Effector memory CD4-positive, alpha-beta T cell (primary cell): ENCODE measurements at places on chromosomes 16 and 17.

DNA sequence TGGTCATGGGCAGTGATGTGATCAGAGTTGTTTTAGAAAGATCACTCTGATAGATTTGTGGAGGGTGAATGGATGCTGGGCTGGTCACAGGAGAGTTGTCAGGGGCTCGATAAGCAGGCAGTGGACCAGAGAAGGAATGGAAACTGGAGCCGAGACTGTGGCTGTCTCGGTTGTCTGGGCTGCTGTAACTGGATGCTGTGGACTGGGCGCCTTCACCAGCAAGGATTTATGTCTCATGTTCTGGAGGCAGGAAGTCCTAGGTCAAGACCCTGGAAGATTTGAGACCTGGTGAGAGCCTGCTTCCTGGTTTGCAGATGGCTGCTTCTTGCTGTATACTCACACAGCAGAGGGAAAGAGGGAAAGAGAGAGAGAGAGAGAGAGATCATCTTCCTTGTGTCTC lies 203.6 kb downstream of the HS3ST4 start:
- no peak for DNase-seq

DNA sequence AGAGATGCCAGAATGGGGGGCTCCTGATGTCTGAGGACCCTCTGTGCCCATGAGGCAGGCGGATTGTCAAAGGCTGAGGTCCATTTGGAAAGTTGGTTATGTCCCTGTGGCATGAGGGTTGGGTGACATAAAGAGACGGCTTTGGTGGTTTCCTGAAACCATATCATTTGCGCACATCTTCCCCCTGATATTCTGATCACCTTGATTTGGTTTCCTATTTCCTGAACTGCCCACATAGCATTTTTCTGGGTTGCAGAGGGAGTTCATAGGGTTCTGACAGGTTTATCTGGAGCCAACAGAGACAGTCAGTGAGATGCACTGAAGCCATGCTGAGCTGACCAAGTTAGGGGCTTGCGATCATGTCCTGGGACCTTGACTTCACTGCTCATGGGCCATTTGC lies 15.7 kb upstream of the RNF222 start:
- no peak for DNase-seq

- no peak for DNase-seq
These were observed 18.0 kb downstream of the SLC5A11 start for GRCh38 chr16:24863582-24864437.

DNA sequence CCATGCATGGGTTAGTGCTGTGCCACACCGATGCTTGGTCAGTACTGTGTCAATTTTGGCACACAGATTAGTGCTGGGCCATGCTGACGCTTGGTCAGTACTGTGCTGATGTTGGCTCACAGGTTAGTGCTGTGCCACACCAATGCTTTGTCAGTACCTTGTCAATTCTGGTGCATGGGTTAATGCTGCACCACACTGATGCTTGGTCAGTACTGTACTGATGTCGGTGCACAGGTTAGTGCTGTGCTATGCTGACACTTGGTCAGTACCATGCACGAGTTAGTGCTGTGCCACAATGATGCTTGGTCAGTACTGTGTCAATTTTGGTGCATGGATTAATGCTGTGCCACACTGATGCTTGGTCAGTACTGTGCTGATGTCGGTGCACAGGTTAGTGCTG lies 103.0 kb downstream of the NPIPB11 start:
- DNase-seq, result no peak

DNA sequence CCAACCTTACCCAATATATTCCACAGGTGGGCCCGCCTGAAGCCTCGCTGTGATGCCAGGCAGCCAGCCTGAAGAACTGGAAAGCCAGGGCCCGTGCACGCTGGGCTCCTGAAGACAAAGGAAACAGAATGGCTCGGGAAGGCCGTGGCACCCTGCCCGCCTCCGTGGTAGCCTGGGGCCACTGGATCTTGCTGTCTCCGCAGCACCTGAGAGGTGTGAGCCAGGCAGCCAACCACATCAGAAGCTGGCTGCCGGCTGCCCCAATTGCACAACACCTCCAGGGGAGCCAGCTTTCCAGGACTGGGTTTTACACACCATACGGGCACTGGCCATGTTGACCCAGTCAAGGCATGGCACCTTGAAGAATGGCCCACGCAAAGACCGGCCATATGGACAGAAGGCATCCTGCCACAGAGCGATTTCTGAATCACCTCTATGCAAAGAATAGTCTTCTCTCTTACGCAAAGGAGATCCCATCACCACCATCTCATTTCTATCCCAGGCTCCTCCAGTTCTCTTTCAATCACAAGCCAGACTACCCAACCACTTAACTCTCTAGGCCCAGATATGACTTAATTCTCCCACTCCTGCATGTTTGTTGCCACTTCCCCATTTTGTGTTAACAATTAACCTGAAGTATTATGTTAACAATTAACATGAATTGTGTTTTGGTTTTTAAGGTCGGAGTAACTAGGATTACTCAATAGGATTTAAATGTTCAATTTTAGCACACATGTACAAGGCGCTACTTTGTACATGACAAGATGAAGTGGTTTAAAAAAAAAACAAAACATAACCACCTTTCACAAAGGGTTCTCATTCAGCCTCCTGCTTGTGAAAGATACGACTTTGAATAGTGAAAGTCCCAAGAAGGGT lies 32.1 kb downstream of the ZFHX3 start:
- no peak for DNase-seq

- DNase-seq, result no peak
These were observed 206.6 kb downstream of the NTN1 start for GRCh38 chr17:9227819-9228407.

DNA sequence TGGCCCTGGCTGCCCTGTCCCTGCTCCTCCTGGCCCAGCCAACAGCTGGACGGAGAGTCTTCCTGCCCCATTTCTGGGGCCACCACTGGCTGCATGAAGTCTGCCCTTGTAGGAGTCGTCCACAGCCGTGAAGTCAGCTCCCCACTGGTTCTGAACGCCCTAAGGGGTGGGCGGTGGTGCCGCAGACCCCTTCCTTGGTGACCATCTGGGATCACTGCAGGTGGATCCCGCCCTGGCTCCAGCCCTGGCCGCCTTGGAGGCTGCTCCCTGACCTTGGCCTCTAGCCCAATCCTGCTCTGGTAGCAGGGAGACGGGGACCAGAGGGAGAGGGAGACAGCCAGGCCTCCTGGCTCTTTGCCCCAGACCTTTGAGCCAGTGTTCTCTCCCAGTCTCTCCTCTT lies 35.4 kb downstream of the MGAT5B start:
- DNase-seq, result no peak

- no peak for DNase-seq
These were observed 101.8 kb upstream of the NLRP1 start for GRCh38 chr17:5686074-5686635.

- no peak for DNase-seq
These were observed 35.5 kb downstream of the ADCY7 start for GRCh38 chr16:50301626-50302471.

DNA sequence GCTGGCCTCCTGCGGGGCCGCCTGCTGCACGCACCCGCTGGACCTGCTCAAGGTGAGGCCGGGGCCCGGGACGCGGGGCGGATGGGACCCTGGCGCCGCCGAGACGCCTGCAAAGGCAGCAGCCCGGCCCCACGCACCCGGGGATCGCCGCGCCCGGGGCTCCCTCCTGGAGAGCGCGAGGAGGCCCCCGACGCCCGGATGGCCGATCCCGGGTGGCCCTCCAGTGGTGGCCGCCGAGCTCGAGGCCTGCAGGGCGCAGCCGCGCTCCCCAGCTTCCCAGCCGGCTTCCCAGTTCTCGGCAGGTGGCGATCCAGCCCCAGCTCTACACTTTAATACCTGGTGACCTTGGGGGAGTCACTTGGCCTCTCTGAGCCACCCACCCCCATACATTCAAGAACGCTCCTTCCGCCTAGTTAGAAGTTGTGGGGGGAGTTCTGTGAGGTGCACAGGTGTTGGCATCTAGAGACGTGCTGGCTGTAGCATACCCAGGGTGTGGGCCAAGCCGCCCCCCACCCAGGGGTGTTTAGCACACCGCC lies 452 bp downstream of the SLC25A10 start:
- no peak for DNase-seq

- no peak for DNase-seq
These were observed 40.8 kb downstream of the MRC2 start for GRCh38 chr17:62668091-62668804.

GRCh38 chr17:27551701-27552248 lies 79.2 kb upstream of the LGALS9 start:
- no peak for DNase-seq

DNA sequence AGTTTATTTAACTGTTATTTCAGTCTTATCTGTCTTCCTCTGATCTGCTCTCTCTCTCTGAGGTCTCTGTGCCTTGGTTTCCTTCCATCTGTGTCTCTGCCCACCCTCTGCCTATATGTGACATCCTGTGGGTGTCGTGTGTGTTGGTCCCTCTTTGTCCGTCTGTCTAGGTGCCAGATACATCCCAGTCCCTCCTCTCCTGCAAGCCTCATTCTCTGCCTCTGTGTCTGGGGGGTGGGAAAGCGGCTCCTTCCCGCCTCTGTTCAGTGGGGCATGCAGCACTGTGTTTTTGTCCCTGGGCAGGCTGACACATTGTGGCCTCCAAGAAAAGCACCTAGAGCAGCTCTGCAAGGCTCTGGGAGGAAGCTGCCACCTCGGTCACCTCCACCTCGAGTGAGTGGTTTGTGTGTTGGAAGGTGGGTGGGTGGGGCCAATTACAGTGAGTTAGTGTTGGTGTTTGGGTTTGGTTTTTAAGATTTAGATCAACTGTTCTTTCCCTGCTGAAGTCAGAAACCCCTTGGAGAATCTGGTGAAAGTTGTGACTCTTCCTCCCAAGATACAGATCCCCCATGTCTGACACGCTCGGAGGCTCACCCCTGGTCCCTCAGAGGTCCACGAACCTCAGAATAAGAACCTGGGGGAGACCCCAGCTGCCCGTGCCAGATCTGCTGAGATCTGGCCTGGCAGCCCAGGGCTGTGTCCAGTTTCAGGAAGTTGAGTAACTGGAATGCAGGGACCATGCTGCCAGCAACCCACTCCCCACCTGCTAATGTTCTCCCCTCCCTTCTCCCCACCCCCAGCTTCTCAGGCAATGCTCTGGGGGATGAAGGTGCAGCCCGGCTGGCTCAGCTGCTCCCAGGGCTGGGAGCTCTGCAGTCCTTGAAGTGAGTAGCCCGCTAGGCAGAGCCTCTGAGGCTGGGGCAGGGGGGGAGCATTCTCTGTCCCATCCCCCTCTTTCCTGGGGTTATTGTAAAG lies 50.9 kb upstream of the CPNE2 start:
- peak; percentile 80 for DNase-seq

DNA sequence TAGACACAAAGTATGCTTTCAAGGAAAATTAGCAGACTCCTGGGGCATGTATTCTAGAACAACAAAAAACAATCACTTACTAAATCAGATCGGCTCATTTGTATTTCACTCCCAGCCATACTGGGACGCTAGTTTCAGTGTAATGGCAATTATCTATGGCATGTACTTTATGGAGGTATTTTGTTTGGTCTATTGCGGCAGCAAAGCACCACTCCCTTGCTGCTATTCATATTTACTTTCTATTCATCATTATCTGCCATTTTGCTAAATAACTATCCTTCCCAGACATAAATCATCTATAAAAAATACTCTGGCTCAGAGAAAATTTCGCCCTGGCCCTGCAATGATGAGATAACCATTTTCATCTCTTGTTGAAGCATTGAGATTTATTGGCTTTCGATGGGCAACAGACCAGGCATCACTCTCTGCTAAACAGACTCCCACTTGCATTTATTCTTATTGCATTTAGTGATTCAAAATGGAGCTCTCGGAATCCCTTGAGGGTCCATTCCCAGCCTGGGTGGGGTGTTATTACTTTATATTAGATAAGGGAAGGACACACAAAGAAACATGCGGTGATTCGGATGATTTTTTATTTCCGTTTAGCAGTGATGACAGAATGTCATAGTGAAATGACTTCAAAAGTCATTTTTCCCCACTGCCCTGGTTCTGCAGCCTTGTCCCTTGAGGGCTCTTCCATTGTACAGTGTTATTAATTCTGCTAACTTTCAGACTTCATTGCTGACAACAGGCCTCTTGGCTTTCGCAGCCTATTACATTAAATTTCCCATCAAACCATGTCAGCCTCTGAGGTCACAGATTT lies 225.8 kb downstream of the IRX3 start:
- no peak for DNase-seq

GRCh38 chr17:33949100-33949499 lies 306.0 kb upstream of the CCL2 start:
- DNase-seq, result no peak

DNA sequence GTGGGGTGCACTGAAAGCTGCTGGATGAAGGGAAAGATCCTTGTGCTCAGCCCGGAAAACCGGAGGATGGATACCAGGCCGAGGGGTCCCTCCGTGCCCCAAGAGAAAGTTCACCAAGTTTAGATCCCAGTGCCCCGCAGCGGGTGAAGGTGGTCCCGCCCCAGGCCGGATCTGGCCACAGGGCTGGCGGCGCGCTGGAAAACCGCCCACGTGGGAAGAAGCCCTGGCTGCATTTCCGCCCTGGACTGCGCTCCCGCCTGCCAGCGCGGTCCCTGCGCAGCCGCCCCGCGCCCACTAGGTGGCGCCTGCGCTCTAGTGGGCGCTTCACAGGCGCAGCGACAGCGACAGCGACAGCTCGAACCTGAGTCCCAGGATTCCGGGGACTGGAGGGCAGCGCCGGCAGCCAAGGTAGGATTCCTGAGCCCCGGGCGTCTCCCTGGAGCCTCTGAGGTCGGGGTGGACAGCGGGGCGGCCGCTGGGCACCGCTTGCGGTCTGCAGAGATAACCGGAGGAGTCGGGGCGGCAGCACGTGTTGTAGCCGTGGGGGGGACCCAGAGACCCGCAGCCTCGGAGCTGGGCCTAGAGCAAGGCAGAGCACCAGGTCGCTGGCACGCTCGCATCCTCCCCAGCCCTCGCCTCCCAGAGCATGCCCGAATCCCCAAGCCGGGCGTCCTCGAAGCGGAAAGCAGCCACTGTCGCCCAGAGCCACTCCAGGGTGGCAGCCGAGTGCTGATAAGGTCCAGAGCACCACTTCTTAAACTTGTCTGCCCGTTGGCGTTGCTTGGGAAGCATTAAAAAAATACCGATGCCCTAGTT lies at the start of gene CHD9:
Gene CHD9, plus strand, starts transcription at position 322 of the 816 bp plus-strand sequence. CDS start 101,099 bp downstream, outside the sequence.
- DNase-seq, result peak; percentile 53

DNA sequence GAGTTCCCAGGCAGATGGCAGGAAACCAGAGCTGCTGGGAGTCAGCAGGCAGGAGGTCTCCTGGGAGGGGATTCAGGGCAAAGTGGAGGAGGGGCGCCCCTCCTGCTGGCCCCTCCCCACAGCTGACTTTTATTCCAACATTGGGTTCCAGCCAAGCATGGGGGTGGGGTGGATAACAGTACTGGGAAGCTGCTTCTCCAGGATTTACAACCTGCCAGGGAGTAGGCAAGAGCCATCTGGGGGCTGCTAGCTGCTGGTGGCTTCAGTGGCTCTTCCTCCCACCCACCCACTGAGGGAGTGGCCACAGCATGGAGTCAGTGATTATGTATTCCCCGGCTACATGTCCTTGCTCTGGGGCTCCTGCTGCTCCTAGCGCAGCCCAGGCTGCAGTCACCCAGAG lies 36.8 kb downstream of the TMEM132E start:
- no peak for DNase-seq
